ENCODE measurements at places on chromosomes 3 and 15. TPM values are rescaled to one million over a fixed set of nuclear protein-coding genes. Genes with fewer than 3 reads are reported as not detected.

- no peaks in the 10 kb centered on the region for H3K36me3 ChIP-seq
- H3K27me3 ChIP-seq = no peaks in the 10 kb centered on the region
- H3K27ac ChIP-seq = no peak overlapping the region
- peak; percentile 17 for DNase-seq
- H3K4me3 ChIP-seq = no peak overlapping the region
Measured at GRCh38 chr3:168002786-168003368, 92.8 kb downstream of the GOLIM4 start.

DNA sequence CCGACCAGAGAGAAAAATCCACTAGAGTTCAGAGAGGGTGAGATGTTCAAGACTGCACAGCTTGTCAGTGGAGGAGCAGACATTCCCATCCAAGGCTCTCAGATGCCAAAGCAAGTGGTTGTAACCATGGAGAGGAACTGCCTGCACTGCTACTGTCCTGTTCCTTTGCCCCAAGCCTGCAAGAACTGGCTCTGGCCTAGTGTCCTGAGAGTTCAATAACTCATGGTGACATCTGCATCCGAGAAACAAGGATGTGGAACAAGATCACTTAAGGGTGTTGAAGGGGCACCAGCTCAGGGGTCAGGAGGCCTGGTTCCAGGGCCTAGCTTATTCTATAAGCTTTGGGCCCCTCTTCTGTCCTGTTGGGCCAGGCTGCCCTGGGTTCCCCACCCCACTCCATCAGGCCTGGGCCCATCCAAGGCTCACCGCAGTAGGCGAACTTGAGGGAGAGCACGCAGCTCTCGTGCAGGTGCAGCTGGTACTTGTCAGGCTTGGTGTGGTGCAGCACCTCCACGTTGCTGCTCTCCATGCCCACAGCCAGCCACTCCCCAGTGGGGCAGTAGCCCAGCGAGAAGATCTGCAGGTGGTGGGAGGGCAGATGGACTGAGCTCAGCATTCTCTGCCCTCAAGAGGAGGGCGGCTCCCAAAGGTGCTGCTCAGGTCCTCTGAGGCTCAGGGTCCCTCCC, 45.6 kb downstream of the TLE3 start:
- no peak overlapping the region for H3K27ac ChIP-seq
- peak; percentile 9 for DNase-seq
- H3K36me3 ChIP-seq = no peaks in the 10 kb centered on the region
- H3K4me3 ChIP-seq = no peak overlapping the region
- no peaks in the 10 kb centered on the region for H3K4me1 ChIP-seq
- H3K27me3 ChIP-seq = no peaks in the 10 kb centered on the region

SCN11A gene
- total RNA-seq = not detected

APOD gene
- 924 TPM for total RNA-seq
